ENCODE measurements at places on chromosomes 4 and X.

GRCh38 chr4:71259280-71259679, 79.5 kb upstream of the SLC4A4 start:
- DNase-seq: no peak

DNA sequence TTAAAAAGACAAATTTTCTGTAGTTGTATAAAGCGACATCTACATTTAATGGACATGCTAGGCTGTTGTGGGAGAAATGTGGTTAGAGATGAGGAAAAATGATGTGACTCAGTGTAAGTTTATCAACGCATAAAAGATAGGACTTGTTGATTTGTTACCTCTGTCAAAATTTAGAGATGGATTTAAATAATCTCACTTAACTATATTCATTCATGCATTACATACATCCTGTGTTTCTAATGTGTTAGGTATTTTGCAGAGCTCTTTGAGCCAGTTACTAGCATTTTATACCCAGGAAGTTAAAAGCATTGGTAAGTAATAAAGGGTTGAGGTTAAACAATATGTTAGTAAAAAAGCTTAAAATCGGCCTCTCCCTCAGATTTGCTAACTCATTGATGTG, 34.3 kb downstream of the METAP1 start:
- no peak for DNase-seq

DNA sequence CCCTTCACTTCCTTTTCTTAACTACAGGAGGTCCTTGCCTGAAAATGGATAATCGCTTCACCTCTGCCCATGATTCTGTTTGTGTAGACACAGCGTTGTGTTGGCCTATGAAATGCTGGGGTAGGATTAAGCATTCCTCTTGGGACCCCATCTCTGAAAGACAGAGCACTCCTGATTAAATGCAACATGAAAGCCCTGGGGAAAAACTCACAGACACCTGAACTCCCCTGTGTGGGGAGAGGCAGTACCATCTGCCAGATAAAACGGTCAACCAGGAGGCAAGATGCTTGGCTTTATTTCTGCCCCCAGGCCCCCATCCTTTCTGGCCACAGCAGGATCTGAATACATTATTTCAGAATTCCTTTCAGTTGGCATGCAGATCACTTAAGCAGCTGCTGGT, 1.9 kb downstream of the LGI2 start:
- DNase-seq: no peak

GRCh38 chr4:85676850-85677590, 202.1 kb downstream of the ARHGAP24 start:
- DNase-seq: no peak

- no peak for DNase-seq
Measured at GRCh38 chr4:36152735-36153134, 91.6 kb downstream of the ARAP2 start.

- no peak for DNase-seq
Measured at GRCh38 chr4:78369679-78370078, 181.9 kb upstream of the ANXA3 start.

GRCh38 chr4:52783069-52783468, 31.8 kb upstream of the ERVMER34-1 start:
- DNase-seq: no peak

- DNase-seq: no peak
Measured at GRCh38 chrX:6909396-6909795, 238.1 kb upstream of the STS start.

GRCh38 chr4:112732142-112732541, 95.2 kb downstream of the LARP7 start:
- DNase-seq: no peak

DNA sequence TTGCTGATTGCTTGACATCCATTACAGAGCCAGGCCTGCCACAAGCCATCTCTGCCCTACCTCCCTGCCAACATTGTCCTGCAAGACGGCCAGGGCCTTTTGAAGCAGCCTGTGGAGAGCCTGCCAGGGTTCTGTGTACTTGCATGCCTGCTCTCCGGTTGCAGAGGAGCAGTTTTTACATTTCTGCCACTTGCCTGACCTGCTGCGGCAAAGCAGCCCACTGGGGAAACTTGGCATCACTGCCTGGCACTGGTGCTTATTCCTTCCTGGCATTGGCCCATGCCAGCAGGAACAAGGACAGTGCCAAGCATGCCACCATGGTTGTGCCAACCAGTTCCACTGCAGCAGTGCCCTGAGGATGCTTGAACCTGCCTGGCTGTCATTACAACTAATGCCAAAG, 167.1 kb downstream of the NHS start:
- DNase-seq: no peak

- DNase-seq: no peak
Measured at GRCh38 chr4:144547678-144548298, 98.2 kb upstream of the HHIP start.

DNA sequence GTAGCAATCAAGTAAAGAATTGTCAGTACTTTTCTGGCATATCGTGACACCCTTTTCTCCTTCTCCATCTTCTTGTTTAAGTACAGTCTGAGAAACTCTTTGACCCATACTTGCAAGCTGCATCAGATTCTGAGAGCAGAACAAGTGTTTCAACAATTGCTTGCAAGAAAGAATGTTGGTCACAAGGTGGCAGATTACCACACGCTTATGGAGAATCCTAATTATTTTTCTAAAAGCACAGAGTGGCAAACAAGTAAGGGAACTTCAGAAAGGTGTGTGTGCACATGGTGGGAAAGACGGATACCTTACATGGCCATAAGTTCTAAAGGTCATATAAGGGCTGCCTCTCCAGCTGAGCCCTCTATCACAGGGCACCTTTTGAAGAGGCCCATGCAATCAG, 136.4 kb upstream of the FGF13 start:
- DNase-seq: no peak

DNA sequence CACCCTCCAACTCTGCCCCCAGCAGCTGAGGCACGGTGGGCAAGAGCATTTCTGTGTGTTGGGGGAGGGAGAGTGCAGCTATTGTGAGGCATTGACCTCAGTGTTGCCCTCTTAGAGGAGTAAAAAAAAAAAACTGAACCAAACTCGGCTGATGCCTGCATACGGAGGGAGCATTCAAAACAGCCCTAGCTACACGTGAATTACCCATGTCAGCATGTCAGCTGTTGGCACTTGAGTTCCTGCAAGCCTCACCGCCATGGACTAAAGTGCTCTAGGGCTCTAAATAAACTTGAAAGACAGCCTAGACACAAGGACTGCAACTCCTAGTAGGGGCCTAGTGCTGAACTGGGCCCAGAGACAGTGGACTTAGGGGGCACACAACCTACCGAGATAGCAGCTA, 22.0 kb downstream of the ITIH6 start:
- no peak for DNase-seq

DNA sequence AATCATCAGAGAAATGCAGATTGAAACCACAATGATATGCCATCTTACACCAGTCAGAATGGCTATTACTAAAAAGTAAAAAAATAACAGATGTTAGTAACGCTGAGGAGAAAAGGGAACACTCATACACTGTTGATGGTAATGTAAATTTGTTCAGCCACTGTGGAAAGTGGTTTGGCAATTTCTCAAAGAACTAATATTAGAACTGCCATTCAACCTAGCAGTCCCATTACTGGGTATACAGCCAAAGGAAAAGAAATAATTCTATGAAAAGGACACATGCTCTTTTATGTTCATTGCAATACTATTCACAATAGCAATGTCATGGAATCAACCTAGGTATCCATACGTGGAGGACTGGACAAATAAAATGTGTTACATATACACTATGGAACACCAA, 566.3 kb downstream of the STPG2 start:
- DNase-seq: no peak
